ENCODE measurements at places on chromosomes 4 and X. TPM values are rescaled to one million over a fixed set of nuclear protein-coding genes. Genes with fewer than 3 reads are reported as not detected.

DNA sequence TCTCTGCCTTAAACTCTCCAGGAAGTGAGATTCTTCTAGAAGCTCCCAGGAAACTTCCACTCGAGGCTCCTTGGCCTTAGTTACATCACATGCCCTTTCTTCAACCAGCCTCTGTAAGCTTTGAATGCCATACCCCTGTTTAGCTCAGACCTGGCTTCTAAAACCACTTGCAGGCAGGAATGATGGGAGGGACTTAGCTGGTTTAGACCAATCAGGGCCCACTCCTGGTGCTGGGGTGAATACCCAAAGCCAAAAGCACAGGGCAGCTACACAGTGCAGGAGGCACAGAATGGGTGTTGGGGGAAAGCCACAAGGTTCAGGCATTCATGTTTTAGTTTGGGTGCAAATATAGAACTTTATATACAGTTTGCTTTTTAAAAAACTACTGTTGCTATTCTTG is 296.2 kb downstream of the FRMPD4 start:
- no peak for DNase-seq

DNA sequence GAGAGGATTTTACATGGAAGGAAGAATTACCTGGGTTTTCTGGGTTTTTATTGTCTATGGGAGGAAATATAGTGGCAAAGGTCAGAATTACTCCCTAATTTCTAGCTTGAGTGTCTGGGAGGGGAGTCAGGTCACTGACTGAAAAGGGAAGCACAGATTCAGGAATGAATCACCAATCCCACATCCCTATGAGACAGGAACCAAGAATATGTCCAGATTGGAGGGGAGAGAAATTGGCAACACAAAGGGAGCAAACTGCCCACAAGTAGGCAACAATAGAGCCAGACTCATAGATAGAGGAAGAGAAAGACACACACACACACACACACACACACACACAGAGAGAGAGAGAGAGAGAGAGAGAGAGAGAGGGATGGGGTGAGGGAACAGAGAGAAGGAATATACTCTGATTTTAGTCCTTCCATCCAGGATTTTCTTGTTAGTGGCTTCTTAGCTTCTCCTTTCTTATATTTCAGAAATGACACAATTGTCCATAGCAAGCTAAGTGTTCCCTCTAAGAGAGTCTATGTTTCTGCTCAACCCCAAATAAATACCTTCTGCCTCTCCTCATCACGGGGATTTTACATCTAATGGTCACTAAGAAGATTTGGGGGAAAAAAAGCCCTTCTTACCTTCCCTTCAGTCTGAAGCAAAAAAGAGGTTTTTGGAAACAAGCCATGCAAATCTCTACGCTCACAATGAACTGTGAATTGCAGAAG is 12.0 kb downstream of the P2RY10 start:
- DNase-seq, result no peak

DNA sequence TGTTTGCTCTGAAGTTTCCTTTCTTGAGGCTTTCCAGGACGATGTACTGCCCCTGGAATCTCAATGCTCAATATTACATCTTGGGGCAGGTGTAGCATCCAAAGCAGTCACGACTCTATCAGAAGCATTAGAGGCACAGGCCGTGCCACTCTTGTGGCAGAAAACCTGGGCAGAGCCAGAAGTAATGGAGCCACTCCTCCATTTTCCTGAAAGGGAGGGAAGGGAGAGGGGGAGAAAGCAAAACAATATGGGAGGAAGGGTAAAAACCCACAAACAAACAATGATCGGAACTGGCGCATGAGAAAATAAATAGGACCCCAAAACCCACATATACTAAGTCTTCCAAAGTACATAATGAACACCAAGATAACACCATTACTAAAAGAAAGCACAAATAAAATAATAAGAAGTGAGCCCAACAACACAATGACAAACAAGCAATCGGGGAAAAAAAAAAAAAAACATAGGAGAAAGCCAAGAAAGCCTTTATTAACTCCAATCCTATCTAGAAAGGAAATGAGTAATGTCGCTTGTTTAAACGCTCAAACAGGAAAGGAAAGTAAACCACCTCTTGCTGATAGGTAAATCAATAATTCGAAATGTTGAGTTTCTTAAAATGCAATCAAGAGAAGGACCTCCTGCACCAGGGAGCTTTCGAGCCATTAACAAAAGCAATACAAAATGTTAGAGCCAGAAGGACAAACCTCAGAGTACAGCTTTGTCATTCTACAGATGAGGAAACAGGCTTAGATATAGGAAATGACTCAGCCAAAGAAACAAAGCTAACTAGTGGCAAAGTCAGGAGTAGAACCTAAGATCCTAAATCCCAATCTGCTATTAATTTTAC is 117.4 kb downstream of the ATRX start:
- DNase-seq, result no peak

- DNase-seq, result no peak
Measured at GRCh38 chrX:148416142-148416541, 84.3 kb upstream of the AFF2 start.

DNA sequence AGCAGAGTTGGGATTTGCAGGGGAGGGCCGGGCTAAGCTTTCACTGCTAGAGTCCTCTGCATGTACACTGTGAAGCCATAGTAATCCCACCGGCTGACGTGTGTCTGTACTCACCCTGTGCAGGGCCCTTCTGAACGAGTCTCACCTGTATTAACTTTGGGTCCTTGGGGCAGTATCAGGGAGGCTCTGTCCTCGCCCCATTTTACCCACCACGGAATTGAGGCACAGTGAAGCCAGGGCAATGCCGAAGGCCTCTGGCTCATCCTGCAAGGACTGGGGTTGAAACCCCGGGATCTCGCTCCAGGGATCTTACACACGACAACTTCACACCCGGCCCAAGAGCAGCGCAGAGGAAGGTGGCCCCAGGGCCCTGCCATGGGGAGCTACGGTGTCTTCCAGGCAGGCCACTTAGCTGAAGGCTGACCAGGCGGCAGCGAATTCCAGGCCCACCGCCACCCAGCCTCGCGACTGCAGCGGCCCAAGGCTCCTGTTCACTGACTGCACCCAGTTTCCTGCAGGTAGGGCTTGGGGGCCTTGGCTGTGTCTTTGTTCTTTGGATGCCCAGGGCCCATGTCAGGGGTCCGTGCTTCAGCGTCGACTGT is 75.5 kb upstream of the ADRA2C start:
- no peak for DNase-seq

DNA sequence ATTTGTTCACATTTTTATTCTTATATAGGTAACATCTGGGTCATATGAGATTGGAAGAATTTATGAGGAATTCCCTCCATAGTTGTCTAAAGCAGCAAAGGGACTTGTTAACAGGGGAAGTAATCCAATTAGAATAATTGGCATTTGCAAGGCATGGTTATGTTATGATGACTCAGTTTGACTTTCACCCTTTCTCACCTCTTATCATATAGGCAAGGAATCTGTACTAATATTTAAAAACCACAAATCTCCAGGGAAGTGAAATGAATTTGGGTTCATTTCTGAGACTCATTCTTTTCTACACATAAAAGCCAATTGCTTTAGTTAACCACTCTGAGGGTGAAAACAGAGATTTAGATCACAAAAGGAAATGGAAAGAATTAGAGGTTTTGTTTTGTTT is 281.5 kb upstream of the DKK2 start:
- DNase-seq, result no peak

DNA sequence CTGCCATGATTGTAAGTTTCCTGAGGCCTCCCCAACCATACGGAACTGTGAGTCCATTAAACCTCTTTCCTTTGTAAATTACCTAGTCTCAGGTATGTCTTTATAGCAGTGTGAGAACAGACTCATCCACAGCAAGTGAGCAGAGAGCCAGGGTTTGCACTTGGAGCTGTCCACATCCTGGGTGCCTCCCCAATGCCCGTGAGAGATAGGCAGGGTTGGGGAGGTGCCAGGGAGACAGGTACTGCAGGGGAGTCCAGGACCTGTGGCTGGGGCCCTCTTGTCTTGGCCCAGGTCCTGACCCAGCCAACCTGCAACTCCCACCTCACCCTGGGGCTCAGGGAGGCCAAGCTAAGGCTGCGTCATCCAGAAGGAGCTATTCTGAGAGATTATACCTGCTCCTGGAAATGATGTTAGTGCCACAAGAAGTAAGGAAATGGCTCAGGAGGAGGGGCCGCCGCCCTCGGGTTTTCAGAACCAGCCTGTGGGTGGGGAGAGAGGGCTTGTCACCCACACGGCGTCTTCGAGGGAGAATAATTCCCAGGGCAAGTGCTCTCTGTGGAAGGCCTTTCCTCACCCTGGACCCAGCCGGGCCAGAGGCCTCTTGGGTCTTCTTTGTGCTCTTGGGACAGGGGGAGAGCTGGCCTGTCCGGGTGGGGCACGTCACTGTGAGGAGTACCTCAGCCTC is 66.5 kb downstream of the ADRA2C start:
- no peak for DNase-seq

- DNase-seq, result no peak
Measured at GRCh38 chr4:166662266-166662843, 571.9 kb downstream of the SPOCK3 start.

- no peak for DNase-seq
Measured at GRCh38 chr4:184099000-184099399, 118.7 kb downstream of the ENPP6 start.

GRCh38 chr4:129950217-129950616 is 854.3 kb downstream of the C4orf33 start:
- DNase-seq, result no peak

DNA sequence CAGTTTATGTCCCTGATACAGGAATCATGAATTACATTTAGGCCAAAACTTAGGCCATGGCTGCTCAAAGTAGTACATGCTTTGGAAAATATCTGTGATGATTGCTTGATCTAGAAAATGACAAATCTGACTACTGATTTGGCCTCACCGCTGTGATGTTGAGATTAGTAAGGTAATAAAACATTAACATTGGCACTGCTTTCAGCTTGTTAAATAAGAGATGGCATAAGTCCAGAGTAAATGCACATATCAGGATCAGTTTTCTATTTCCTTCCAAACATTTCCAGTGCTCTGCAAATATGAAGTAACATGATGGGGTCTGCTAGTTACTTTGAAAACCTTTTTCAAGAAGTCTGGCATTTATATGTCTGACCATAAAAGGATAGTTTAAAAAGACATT is 687.3 kb upstream of the ACTRT1 start:
- no peak for DNase-seq

DNA sequence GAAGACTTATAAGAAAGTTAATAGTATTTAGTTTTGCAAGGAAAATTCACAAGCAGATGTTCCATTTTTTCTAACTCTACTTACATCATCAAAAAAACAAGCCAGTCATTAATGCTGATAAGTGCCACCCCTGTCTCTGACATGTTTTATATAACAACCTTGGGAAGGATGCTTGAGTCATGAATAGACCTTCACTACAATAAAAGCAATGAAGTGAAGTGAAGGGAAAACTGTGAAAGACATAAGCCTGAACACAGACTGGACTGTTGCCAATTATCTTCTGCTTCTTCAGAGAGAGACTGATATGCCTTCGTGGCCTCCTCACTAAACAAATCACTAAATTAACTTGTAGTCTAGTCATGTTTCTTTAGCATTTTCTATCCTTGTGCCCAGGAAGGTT is 353.2 kb downstream of the PDHA2 start:
- DNase-seq, result no peak

DNA sequence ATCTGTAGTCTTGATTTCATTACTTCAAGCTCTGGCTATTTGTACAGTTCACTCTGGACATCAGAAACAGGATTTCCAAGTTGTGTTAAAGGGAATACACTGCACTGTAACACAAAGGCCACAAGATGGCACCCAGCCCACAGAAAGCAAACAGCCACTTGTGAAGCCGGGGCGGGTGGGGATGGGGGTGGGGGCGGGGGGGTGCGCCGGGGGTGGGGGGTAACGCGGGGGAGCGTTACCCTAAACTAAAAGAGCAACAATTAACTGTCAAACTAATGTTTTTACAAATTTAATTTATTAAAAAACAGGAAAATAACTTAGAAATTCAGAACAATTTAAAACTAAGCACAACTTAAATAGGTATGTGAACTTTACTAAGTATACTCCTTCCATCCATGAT is 27.3 kb downstream of the PRDX4 start:
- no peak for DNase-seq

GRCh38 chrX:39903937-39904336 is 193.8 kb downstream of the BCOR start:
- peak; percentile 36 for DNase-seq

DNA sequence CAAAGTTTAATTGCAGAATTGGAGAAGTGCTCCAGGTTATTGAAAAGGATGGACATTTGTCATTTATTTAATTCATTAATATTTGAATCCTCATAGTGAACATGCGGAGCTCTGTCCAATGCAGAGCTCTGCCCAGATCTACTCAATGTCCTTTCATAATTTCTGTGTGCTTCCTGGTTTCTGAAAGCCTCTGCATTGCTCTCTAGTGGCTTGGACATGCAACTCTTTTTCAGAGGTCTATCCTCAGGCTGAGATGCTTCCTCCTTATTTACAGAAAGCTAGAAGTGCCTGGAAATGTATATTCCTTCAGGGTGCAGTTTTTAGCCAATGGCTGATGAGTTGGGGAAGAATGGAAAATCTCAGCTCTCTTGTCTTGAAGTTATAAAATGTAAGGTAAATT is 786.1 kb upstream of the AADAT start:
- DNase-seq, result no peak

- no peak for DNase-seq
Measured at GRCh38 chr4:163353054-163353453, 9.4 kb downstream of the NPY5R start.

GRCh38 chrX:44299177-44299576 is 44.3 kb downstream of the EFHC2 start:
- DNase-seq, result no peak

GRCh38 chr4:21327976-21328700 is 620.4 kb downstream of the KCNIP4 start:
- DNase-seq, result no peak

DNA sequence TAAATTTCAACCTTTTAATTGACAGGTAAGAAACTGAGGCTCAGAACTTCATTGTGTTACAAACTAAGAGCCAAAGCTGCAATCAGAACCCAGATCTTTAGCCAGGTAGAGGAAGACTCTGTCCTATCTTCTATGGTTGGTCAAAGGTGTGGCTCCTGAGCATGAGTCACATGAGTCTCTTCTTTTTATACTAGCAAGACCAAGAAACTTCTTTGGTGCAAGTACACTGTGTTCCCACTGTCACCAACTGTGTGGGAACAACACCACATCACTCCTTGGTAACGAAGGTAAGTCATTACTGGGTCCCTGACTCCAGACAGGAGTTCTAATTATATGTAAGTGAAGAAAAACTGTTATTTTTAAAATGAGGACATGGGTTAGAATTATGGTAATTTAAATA is 290.1 kb downstream of the INPP4B start:
- peak; percentile 17 for DNase-seq

The NMU gene
- 5.2 TPM for polyA plus RNA-seq

The BMX gene
- 0.09 TPM for polyA plus RNA-seq

The DNAJB14 gene
- polyA plus RNA-seq, result 10.7 TPM

The MAGEA9B gene
- polyA plus RNA-seq, result not detected

The AKAP17A gene
- polyA plus RNA-seq, result 15.1 TPM

The RENBP gene
- polyA plus RNA-seq, result 0.40 TPM

The PAGE4 gene
- not detected for polyA plus RNA-seq

The PROM1 gene
- not detected for polyA plus RNA-seq

The ZDHHC15 gene
- not detected for polyA plus RNA-seq

The BRS3 gene
- polyA plus RNA-seq, result not detected

The PNMA3 gene
- 0.03 TPM for polyA plus RNA-seq

The CCDC120 gene
- 8.1 TPM for polyA plus RNA-seq

The IL1RAPL1 gene
- 1.6 TPM for polyA plus RNA-seq

The LGI2 gene
- 0.69 TPM for polyA plus RNA-seq

The MAGEB1 gene
- not detected for polyA plus RNA-seq

The DCHS2 gene
- polyA plus RNA-seq, result 0.01 TPM
